ENCODE measurements at places on chromosomes 11 and 22. TPM values are rescaled to one million over a fixed set of nuclear protein-coding genes. Genes with fewer than 3 reads are reported as not detected.

DNA sequence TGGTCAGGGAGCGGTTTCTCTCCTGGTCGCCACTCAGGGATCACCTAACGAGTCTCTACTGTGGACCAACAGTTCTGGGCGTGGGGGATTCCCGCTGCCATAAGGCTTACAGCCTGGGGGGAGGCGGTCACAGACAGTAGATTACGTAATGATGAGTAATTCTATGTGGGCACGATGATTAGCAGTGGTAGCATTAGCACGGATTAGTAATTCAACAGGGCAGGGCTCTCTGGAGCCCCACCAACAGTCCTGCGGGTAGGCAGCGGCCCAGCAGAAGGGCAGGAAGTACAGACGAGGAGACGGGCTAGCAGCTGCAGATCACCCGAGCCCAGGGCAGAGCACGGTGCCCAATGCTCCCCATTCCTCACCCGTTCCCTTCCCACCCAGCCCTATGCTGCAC lies 3.6 kb downstream of the SHISAL1 start:
- DNase-seq, result no peak

DNA sequence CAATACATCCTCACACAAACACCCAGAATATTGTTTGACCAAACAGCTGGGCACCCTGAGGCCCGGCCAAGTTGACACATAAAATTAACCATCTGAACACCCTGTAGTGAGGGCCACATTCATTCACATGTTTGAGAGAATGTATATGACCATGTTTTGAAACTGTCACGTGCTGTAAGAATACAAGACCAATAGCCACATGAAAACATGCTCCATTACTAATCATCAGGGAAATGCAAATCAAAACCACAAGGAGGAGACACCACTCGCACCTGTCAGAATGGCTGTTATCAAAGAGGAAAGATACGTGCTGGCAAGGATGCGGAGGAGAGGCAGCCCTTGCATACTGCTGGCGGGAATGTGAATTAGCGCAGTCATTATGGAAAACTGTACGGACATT lies 38.3 kb upstream of the IGSF9B start:
- peak; percentile 69 for DNase-seq

- DNase-seq, result no peak
These were observed 406.6 kb downstream of the LARGE1 start for GRCh38 chr22:33513388-33514338.

- DNase-seq, result no peak
These were observed 28.1 kb downstream of the BRD1 start for GRCh38 chr22:49799431-49800075.

Gene AGBL2
- 14.3 TPM for total RNA-seq

Measured in Karpas-422 (cell line).